ENCODE measurements at places on chromosomes 4 and X.

- no peak for DNase-seq
Observed at GRCh38 chr4:168361365-168362024, 42.9 kb upstream of the DDX60 start.

DNA sequence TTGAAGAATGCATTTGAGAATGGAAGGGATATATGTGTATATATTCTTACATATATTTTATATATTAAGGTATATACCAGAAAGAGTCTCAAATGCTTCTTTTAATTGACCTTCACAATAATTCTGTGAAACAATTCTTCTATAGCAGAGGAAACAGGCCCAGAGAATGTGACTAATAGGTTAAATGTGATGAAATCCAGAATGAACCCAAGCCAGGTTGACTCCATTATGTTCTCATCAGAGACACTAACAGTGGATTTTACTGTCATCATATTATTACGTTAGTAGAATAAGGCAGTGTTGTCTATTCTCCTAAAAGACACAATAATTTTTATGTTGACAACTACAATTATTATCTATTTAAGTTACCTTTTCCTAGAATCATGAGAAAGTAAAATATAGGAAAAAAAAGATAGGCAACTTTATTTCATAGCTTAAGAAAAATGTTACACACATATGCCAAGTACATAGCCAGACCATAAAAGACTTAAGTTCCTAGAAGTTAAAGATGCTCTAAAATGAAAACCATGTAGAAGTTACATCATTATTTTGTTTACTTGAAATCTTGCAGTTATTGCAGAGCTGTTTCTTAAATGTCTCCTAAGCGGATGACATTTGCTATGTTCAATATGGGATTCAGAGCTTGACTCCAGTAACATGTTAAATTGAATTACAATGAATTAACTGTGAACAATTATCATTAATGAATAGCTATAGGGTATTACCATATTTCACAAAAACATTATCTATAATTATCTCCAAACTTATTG is 56.2 kb upstream of the ANKRD50 start:
- DNase-seq = no peak

- DNase-seq = no peak
Observed at GRCh38 chrX:130097507-130098209, 12.6 kb downstream of the ELF4 start.

DNA sequence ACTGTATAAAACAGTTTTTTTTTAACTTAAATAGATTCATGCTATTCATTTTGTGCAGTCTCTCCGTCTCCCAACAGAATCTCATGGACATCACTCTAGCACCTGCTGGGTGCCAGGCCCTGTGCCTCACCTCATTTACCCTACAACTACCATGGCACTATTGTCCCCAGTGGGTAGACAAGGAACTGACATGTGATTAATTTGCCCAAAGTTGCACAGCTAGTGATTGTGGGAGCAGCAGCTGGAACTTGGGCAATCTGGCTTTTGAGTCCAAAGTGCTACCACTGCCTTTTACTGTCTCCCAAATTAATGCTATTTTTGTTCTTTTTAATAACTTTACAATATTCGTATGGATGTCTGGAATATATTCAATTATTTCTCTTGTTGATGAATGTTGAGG is 11.2 kb upstream of the PGRMC2 start:
- DNase-seq = no peak

DNA sequence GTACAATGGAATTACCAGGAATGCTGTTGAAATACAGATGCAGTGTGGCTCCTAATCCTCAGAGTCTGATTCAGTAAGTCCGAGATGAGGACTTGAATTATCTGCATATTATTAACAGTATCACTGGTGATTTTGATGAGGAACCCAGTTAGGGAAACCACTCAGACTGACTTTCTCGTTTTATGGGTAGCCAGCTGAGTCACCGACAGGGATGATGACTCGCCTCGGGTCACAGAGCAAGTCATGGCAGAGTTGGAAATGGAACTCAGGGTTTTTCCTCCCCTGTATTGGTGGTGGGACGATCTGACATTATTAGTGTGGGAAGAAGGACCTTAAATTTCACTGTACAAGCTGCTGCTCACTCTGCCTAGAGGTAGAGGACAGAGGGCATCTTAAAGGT is 51.3 kb downstream of the RTL9 start:
- DNase-seq = no peak

DNA sequence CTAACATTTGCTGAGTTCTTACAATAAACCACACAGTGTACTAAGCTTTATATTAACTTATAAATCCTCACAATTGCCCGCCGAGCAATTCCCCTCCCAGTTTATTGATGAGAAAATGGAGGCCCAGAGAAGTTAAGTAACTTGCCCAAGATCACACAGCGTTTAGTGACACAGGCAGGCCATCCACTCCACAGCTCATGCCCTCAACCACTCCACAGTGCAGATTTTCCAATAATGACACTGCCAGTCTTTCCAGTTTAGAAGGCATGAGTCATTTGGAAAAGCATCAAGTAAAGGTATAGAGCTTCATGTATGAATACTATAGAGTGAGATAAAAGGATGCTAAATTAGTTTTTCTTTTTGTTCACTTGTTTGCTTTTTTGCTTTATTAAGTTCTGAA is 208.5 kb downstream of the CAMK2D start:
- no peak for DNase-seq

DNA sequence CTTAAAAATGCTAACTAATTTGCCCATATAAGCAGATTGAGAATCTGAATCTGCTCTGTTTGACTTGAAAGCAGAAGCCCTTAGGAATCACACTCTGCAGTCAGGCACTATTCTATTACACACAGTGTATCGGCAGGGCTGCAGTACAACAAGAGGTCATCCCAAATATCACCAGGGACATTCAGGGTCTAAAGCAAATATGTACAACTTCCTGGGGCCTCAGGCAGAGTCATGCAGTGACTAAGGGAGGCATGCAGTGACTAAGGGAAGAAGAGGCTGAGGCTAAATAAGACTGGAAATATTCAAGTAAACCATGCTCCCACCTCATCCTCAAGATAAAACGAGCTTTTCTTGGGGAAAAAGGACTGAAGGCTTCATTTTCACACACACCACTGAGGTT is 20.9 kb downstream of the MAPK10 start:
- DNase-seq = no peak

DNA sequence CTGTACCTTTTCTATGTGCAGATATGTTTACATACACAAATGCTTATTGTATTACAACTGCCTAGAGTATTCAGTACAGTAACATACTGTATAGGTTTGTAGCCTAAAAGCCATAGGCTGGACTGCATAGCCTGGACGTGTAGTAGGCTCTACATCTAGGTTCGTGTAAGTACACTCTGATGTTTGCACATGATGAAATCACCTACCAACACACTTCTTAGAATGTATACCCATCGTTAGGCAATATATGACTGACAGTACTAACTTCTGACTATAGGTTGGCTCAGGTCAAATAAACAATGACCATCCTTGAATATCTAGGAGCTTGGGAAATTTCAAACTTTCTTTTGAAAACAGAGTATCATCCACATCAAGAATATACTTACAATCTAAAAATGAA is 139.0 kb downstream of the CORIN start:
- no peak for DNase-seq

DNA sequence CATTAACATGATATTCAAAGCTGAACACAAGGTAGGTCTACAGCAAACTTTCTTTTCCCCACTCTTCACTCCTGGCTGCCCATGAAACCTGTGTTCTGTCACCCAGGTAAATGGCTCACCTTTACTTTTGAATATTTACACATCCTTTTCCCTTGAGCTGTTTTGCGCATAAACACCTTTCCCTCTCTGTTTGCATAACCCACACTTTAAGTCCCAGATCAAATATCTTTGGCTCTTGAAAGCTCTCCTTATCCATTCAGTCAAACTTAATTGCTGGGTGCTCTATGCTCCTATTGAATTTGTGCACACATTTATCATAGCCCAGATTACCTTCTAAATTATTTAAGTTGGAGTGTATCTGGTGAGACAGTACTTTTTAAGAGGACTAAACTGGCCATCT is 51.7 kb upstream of the ATP8A1 start:
- no peak for DNase-seq

- no peak for DNase-seq
Observed at GRCh38 chrX:27519226-27519625, 56.1 kb upstream of the PPP4R3C start.

DNA sequence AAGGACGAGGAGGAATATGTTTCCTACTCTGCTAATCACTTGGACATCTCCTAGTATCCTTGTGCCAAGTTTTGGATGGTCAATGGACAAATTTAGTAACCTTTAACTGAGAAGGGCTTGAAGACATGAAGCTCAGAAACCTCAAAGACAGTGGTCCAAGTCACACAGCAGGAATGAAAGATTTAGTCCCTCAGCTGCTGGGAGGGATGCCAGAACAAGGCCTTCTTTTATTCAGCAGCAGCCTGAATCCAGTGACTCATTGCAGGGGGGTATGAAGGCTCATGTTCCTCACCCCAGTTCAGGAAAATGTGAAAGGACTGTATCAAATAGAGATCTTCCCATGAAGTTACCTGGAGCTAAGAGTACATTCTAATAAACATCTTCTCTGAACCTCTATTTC is 214.9 kb upstream of the UGT8 start:
- DNase-seq = no peak

DNA sequence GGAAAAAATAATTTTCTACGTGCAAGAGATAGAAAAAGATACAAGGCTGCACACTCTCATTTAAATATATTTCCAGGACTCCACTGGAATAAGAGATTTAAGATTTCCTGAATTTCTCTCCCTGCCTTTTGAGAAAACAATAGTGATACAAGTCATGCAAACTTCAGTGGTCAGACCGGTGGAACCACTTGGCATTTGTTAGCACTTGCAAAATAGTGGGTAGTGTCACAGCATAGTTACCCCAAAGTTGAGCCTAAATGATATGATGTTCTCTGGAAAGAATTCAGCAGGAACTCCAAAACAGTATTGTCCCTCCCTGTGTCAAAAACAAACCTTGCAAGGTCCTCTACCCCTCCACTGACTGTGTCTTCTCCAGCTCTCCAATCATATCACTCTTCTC is 102.3 kb downstream of the ANKRD50 start:
- no peak for DNase-seq

DNA sequence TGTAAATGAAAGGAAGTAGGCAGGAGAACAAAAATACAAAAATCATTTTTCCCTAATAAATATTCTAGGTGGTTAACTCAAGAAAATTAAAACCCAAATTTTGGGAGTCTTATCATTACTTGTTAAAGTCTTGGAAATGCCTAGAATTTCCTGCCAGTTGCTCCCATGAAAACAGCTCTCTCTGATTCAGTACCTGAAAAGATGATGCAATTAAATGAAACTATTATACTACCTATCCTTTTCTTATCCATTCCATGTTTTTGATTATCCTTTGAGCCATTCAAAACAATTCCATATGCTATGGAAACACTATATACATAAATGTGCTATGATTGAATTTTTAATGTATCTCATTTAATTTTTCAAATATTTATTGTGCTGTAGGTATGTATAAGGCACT is 50.5 kb upstream of the AMELX start:
- no peak for DNase-seq

GRCh38 chr4:122863639-122864038 is 37.0 kb downstream of the FGF2 start:
- DNase-seq = no peak

GRCh38 chr4:13912436-13912925 is 285.0 kb upstream of the BOD1L1 start:
- no peak for DNase-seq

DNA sequence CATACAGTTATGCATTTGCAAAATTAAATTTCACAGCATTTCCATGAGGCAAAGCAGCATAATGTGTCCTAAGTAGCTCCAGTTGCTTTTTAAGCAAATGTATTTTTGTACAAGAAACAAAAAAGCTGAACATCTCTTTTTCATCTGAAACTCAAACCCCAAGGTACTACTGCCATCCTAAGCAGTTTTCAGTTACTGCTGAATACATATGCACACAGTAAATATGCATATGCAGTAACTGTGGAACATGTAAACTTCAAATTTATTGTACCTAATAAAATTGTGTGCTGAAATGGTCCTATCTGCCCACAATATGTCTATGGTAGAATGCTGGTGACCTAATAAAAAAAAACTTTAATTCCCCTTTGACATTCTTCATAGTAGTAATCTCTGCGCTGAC is 458.6 kb upstream of the INTU start:
- no peak for DNase-seq

DNA sequence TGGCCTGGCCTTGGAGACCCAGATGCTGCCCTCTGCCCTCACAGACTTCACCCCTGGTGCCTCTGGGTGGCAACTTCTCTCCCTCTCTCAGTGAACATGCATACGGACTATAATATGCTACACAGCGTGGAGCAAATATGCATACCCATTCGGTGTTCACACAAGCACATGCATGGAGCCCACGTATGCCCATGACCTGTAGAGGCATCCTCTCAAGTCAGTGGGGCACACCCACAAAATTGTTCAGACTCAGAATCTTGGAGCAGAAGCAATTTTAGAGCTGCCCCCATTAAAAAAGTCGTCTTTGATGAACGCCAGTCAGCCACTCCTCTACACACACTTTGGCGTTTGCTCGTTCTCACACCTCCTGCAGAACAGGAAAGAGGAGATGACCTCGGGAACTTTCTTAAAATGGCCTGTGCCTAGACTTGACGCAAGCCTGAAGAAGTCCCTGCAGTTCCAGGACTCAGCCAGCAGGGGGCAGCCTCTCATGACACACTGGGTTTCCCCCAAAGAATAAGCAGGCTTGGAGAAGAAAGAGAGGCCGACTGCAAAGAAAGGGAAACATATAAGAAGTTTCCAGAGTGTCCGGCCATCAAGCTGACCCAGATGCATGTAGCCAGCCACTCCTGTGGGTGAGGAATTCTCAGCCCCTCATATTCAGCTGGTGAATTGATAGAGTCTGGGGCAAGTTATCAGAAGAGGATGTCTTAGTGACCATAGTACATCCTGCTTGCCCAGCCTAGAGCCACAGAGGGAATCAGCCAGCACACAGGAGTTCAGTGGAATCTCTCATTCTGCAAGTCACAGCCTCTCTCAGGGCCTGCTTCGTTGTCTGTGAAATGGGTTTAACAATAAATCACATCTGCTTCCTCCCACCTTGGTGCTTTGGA is 17.3 kb downstream of the APLN start:
- peak; percentile 51 for DNase-seq

DNA sequence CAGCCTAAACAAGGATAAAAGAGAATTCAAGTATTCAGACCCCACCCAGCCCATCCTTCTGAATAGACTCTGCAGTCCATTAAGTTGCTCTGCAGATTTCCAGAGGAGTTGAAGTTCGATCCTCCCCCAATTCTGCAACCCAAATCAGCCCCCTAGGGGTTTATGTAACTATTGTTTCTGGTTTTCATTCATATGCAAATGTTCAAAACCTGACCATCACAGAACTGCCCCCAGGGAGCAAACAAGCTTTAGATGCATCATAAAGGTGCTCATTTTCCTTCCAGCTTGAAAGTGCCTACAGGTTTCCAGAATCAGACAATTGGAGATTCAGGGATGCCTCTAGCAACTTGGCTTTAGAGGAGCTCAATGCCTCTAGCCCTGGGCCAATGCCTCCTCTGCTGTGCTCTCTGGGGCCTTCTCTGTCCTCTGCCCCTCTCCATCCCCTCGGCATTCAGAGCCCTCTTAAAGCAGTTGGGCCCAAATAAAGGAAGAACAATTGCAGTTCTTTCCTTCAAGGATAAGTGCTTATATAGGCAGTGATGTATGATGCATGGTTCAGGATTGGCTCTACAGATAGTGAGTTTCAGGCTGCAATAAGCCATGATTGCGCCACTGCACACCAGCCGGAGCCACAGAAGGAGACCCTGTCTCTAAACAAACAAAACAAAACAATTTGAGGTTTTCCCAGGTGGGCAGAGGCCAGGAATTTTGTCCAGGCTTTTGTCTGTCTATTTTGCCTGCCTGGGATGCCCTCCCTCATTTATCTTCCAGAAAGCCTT is 23.5 kb upstream of the SPINK2 start:
- no peak for DNase-seq

GRCh38 chr4:139776235-139776634 is 110.6 kb downstream of the MGST2 start:
- no peak for DNase-seq

Measured in NCI-H1092 (cell line).